Nephron progenitor cell (in vitro differentiated cells): ENCODE measurements at places on chromosomes 4 and X.

DNA sequence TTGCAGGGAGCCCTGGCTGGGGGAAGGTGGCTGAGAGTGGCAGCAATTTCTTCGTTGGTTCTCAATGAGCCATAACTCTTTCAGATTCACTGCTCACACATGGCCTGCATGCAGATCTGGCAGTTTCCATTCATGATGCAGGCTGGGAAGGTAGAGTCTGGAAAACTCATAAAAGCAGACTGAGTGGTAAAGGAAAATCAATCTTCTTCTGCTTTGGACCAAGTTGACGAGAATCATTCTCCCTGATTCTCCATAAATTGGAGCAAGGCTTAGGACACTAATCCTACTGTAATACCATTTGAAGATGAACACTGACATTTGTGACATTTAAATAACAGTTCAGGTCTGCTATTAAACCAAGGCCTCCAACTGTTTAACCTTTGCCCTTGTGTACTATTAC lies 35.3 kb upstream of the HAND2 start:
- DNase-seq: no peak

DNA sequence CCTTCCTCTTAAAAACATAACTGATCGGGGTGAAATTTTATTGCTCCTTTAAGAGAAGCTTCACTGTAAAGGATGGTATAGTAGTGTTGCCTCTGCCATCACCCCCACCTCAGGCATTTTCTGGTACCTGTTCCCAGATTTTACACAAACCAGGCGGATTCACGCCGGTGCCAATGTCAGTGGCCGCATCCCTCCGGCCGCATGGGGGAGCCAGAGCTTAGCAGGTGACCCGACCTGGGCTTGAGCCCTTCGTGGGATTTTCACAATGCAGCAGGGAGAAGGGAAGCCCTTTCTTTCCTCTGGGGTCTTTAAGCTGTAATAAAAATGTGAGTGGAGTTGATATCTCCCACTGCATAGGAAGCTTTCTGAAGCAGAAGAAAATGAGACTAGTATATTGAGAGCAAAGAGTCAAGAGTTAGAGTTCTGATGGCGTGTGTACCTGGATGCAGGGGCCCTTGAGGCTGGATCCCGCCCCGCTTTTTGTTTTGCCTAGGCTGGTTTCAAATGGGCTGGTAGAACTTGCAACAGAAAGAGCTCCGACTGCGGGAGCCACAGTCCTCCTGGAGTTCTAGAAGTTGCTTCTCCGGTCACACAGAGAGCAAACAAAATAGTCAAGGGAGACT lies 59.4 kb downstream of the POLR2B start:
- peak; percentile 81 for DNase-seq

GRCh38 chrX:97398030-97398551 lies 514.4 kb downstream of the RPA4 start:
- no peak for DNase-seq

DNA sequence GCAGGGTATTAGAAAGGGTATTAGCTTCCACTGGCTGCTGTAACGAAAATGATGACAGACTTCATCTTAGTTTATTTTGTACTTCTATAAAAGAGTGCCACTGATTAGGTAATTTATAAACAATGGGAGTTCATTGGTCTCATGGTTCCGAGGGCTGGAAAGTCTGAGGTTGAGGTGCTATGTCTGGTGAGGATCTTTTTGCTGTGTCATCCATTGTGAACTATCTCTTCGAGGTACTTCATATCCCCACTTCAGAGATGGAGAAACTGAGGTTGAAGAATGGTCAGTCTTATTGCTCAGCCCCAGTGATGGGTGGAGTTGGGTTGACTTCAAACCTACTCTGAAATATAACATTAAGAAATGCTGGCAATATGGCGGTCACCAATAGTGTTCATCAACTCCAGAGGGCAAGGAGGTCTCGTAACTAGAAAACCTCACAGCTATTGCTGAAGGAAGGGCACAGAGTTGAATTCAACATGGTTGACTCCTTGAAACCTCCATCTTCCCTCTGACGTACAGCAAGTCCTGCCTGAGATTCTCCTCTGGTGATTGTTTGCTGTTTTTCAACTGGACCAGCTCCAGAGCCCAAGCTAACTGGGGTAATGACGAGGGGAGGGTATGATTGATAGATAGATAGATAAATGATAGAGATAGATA lies 53.6 kb upstream of the SHOX start:
- no peak for DNase-seq
